K562 (cell line): ENCODE measurements at places on chromosomes 2 and 18.

- no peaks in the 10 kb centered on the region for H3K27me3 ChIP-seq
- H3K36me3 ChIP-seq, result no peaks in the 10 kb centered on the region
- DNase-seq, result peak; percentile 43
- H3K4me3 ChIP-seq, result no peak overlapping the region
- peak overlapping the region; percentile 45 for H3K27ac ChIP-seq
Observed at GRCh38 chr2:144357623-144358373, 162.1 kb downstream of the ZEB2 start.

DNA sequence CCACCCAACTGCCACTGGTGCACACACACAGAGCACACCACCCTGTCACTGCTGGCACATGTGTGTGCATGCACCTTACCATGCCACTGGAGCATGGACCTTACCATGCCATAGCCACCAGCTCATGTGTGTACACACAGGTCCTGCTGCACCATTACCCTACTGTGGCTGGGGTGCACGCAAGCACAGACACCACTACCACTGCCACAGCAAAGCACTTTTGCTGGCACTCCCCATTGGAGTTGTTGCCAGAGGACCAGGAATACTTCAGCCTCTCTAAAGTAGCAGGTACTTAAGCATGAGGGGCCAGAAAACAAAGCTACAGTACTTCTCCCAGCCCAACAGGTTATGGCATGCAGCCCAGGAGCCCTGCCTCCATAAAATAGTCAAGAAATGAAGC is 404.8 kb downstream of the MBD2 start:
- H3K36me3 ChIP-seq, result no peaks in the 10 kb centered on the region
- H3K4me1 ChIP-seq, result no peaks in the 10 kb centered on the region
- H3K27ac ChIP-seq, result no peak overlapping the region
- H3K27me3 ChIP-seq, result no peaks in the 10 kb centered on the region
- H3K4me3 ChIP-seq, result no peak overlapping the region

DNA sequence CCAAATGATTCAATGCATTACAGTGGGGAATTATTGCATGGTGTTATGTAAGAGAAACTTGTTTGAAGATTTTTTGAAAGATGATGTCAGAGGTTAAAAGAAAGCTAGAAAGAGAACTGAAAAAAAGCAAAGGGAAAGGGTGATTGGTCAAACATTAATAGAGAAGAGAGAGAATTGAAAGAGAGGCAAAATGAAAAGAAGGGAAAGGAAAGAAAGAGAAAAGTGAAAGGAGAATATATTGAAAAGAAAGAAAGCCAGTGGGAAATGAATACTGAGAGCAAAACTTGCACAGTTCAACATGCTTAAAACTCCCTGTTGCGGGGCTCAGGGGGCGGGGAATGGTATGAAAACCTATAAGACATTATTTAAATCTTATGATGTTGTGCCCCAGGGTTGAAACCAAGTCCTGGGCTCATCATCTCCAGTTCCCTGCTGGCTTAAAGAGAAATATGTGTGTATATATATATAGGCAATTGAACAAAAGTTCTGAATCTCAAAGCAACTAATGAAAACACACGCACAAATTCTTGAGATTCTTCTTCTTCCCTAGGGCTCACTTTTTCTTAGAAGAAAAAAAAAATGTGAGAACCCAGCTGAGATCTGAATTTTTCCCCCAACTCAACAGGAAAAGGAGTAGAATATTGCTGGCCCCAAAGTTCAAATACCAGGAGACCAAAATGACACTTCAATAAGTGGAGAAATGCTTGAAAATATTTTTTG is 2045.9 kb upstream of the CELF4 start:
- no peaks in the 10 kb centered on the region for H3K4me1 ChIP-seq
- no peak overlapping the region for H3K4me3 ChIP-seq
- no peak for DNase-seq
- H3K27me3 ChIP-seq, result no peaks in the 10 kb centered on the region

DNA sequence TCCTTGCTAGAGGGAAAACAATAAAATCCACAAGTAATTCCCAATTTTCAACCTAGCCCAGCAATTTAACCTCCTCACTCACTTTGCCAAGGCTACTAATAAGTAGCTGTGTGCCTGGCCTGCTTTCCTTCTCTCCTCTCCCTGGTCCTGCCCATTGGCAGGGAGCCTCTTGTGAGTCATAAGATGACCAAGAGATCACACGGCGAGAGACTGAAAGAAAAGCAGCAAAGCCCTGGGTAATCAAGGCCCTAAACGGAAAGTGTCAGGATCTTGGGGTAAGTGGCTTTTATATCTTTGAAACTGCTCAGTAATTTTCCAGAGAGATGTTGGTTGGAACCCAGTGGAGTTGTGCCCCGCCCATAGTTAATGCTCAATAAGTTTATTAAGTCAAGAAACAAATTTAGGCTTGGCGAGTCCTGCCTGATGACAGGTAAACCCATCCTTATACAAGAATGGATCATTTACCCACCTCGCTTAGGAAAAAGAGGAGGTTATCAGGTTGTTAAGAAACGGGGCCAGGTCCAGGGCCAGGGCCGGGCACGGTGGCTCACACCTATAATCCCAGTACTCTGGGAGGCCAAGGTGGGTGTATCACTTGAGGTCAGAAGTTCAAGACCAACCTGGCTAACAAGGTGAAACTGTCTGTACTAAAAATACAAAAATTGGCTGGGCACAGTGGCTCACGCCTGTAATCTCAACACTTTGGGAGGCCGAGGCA is 10.0 kb upstream of the ADAM17 start:
- H3K4me1 ChIP-seq, result peaks cover 4% of the 10 kb centered on the region; the same call in 1 of the 3 replicates
- DNase-seq, result no peak
- H3K4me3 ChIP-seq, result no peak overlapping the region
- no peaks in the 10 kb centered on the region for H3K36me3 ChIP-seq
- H3K27ac ChIP-seq, result no peak overlapping the region

- H3K27me3 ChIP-seq, result peaks cover 32% of the 10 kb centered on the region
- H3K4me1 ChIP-seq, result no peaks in the 10 kb centered on the region
- no peak for DNase-seq
- no peak overlapping the region for H3K27ac ChIP-seq
- no peaks in the 10 kb centered on the region for H3K36me3 ChIP-seq
Observed at GRCh38 chr2:23620841-23621341, 235.9 kb downstream of the KLHL29 start.

- no peaks in the 10 kb centered on the region for H3K27me3 ChIP-seq
- H3K36me3 ChIP-seq, result no peaks in the 10 kb centered on the region
- no peak overlapping the region for H3K27ac ChIP-seq
- no peak for DNase-seq
Observed at GRCh38 chr2:161085149-161085548, 75.1 kb upstream of the TANK start.

- peaks cover 8% of the 10 kb centered on the region; the same call in 1 of the 3 replicates for H3K36me3 ChIP-seq
- H3K4me1 ChIP-seq, result peaks cover 6% of the 10 kb centered on the region; the same call in 1 of the 3 replicates
- no peak overlapping the region for H3K27ac ChIP-seq
- DNase-seq, result peak; percentile 37
- H3K27me3 ChIP-seq, result no peaks in the 10 kb centered on the region
Observed at GRCh38 chr2:156562124-156562523, 125.9 kb downstream of the GPD2 start.

DNA sequence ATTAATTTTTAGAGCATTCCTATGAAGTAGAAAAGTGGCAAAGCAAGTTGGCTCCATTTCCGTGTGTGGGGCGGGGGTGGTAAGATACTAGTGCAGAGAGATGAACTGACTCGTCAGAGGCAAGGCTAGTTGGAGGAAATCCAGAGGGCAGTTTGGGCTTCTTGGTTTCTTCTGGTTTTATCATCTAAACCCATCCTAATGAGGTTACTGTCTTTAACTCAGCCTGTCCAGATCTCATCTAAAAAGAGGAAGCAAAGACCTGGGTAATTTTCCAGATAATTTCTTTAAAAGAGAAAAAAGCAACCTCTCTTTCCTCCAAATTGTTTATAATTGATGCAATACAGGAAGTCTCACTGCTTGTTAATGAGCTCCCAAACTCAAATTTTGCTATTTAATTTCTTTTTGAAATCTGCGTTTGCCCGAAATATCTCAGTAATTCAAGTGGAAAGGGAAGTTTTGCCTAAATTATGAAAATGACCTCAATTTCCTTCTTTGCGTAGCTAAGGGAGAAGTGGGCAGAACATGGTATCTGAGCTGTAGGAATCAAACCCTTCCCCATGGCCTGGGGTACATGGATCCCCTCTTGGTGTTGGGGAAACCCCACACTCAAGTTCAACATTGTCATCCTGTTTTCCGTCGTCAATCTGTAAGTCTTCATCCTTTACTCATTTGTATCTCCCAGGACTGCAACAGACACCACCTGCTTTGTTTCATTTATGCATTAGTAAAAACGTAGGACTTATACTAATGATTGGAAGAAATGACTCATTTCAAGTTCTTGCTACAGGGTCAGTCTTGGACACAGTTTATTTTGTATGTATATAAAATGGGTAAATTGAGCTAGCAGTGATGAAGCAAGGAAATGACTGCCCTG is 89.1 kb upstream of the KLF7 start:
- no peaks in the 10 kb centered on the region for H3K36me3 ChIP-seq
- DNase-seq, result no peak
- H3K27ac ChIP-seq, result no peak overlapping the region
- H3K27me3 ChIP-seq, result no peaks in the 10 kb centered on the region
- H3K4me3 ChIP-seq, result no peak overlapping the region

GRCh38 chr2:20643060-20643459 is 7.8 kb downstream of the HS1BP3 start:
- H3K4me3 ChIP-seq, result no peak overlapping the region
- no peak for DNase-seq
- H3K4me1 ChIP-seq, result peaks cover 14% of the 10 kb centered on the region
- H3K27ac ChIP-seq, result no peak overlapping the region

GRCh38 chr2:130826821-130827501 is 9.8 kb upstream of the ARHGEF4 start:
- H3K27ac ChIP-seq, result no peak overlapping the region
- no peaks in the 10 kb centered on the region for H3K36me3 ChIP-seq
- H3K4me1 ChIP-seq, result no peaks in the 10 kb centered on the region
- no peak for DNase-seq
- H3K27me3 ChIP-seq, result peaks cover 71% of the 10 kb centered on the region
